ENCODE measurements at places on chromosomes 16 and 17.

GRCh38 chr17:77863814-77864161 lies 94.7 kb upstream of the TNRC6C start:
- peak; percentile 54 for DNase-seq

- no peak for DNase-seq
Measured at GRCh38 chr17:8887301-8887700, 19.8 kb upstream of the PIK3R6 start.

DNA sequence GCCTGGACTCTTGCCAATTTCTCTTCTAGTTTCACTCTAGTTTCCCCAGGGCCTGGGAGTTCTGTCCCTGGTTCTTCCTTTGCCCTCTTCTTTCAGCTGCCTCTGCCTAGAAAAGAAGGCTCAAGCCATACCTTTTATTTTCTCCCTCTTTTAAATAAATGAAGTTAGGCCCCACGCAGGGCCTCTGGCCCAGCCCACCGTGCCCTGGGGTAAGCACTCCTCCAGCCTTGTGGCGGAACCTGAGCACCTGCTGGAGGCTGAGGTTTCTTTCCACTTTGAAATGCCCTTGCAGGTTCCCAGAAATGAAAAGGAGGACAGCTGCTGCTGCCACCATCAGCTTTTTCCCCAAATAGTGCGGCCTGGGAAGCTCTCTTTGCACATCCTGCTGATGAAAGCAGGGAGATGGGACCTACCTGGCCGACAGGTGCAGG lies 139.4 kb downstream of the CCDC182 start:
- no peak for DNase-seq

DNA sequence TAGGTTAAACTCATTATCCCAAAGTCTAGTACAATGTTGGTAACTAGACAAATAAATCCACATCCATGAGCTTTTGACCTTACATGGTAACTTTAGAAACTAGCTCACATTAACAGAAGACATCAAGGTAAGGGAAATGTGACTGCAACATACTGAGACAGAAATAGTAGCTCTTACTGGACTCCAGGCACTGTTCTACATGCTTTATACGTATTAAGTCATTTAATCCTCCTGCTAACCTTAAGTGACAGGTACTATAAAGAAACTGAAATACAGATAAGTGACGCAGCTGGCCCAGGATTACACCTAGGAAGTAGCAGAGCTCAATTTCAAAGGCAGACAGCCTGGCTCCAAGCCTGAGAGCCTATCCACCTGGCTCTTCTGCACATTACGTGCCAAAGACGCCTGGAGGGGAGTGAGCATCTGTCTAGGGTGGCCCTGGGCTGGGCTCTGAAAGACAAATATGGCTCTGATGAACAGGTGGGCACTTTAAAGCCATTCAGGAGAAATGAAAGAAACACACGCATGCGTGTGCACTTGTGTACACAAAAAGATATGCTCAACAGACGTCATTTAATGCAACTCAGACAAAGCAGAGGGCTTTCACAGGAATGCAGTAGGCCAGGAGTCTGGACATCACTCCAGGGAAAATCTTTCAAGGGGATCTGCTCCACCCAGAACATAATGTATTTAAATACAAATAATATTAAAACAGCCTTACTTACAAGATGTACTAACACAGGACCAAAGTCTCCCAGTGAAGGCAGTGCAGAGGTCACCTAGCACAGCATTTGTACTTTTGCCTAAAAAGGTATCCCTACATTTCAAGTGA lies 4.4 kb downstream of the ZC3H7A start:
- DNase-seq: no peak

- no peak for DNase-seq
Measured at GRCh38 chr17:16425698-16426659, 10.6 kb downstream of the TRPV2 start.

DNA sequence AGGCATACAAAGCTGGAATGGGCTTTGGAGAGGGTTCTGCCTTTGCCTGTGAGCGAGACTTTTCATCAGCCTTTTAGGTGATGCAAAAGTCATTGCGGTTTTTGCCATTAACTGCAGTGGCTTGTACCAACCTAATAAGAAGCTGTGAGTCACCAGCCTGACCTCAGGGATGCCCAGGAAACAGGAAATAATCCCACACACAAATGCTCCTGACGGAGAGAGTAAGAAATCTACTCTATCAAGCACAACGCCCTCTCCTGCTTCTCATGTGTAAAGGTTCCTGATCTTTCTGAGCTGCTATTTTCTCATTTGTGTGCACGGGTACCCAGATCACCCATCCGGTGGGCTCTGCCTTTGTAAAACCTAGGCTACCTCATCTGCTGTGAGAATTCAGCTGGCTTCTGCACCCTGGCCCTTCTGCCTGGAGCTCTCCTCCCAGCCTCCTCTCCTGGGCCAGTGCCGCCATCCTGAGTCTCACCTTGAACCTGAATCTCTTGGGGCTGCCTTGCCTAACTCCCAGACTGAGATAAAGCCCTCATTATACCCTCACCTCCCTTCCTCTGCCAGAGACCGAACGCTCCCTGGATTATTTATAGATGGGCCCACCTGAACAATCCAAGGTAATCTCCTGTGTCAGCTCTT lies 299.7 kb downstream of the C16orf95 start:
- DNase-seq: no peak

GRCh38 chr17:62781831-62782251 lies 26.3 kb downstream of the MARCHF10 start:
- no peak for DNase-seq

DNA sequence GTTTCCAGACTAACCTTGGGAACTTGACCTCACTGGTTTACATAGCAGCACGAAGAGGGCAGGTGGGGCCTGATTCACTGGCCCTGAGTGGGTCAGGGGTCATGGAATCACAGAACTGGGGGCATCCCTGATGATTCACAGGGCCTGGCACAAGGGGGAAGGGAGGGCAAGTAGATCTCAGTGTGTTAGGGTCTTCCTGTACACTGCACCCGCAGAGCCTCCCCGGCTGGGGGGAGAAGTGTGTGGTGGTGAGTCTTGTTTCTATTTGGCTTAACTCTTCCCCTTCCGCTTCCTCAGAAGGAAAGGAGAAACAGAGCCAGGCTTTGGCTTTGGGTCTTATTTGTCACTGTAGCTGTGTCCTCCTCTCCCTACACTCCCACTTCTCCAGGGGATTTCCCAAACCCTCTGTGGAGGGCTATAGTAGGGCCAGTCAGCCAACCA lies 3.7 kb downstream of the STARD3 start:
- DNase-seq: no peak

DNA sequence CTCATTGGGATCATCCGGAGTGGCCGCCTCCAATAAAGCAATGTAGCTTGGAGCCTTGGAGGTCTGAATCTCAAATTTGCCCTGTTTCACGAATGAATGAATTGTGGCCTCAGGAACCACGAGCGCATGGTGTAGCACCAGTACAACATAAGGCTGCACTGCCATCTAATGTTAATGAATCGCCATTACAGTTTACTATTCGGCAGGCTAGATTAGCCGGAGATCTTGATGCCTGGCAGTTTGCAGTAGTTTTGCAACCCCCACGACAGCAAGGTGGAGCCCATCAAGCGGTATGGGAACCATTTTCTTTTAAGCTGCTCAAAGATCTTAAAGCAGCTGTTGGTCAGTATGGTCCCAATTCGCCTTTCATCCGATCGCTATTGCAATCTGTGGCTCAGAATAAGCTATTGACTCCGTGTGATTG lies 18.8 kb downstream of the ALOX15B start:
- DNase-seq: peak; percentile 83

GRCh38 chr17:42276609-42277341 lies 584 bp upstream of the STAT5B start:
- DNase-seq: peak; percentile 46

DNA sequence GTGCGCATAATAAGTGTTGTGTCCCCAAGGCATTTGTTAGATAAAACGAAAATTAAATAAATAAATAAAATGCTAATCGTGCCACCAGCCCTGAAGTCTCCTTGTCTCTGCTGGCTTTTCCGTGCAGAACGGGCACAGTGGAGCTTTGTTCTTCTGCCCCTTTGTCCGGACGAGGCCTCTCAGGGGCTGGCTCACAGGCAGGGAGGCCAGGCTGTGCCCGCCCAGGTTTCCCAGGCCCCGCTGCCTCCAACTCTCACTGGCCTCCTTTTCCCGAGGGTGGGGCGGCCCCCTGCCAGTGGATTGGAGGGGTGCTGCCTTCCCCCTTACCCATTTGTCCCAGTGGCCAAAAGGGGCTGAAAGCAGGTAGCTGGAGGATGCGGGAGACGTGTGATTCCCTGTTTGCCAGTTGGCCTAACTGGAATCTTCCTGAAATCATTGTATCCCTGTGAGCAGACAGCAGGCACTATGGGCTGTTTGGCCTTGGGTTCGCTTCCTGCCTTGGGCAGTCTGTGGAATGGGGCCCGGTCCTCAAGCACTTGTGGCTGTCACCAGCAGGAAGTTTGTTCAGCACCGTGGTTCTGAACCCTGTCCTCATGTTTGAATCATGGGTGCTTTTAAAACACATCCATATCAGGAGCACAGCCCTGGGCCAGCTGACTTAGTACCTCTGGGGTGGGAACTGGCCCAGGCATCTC lies 64.4 kb downstream of the KSR1 start:
- DNase-seq: no peak

DNA sequence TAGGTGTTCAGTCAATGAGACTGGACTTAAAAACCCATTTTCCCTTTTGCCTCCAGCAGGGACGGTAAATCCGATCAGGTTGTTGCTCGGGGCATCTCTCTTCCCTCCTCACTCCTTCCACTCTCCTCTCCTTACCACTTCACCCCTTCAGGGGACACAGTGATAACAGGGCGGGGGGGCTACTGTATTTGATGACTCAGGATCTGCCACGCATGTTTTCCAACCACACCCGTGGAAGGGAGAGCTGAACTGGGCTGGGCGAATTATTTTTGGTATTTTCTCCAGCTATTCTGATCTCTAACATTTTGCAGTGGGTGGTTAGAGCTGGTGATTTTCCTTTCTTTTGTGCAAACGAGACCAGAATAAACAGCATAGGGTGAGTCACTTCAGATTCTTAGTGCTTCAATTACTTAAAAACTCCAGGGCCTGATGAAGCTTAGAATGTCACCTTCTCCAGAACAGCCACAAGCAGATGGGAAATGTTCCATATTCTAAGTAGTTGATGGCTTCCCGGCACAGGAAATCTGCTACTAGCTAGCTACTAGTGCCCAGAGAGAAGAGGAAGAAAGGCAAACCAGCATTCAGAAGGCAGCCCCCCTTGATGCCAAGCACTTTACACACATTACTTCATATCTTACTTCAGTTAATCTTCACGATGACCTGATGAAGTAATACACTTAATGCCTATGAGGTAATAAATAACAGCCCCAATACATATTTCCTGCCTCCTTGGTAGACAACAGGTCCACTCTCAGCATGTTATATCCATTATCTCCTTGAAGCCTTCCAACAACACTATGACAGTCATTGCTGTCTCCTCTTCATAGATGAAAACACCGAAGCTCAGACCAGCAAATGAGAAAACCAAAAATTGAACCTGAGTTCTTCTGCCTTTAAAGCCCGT lies 74.1 kb downstream of the ASIC2 start:
- DNase-seq: no peak

- DNase-seq: peak; percentile 88
Measured at GRCh38 chr16:4288148-4288921, 15.5 kb upstream of the TFAP4 start.

GRCh38 chr17:65588181-65588808 lies 26.8 kb upstream of the AXIN2 start:
- no peak for DNase-seq

- no peak for DNase-seq
Measured at GRCh38 chr17:40316571-40317344, 7.8 kb downstream of the RARA start.

GRCh38 chr16:4803401-4803844 lies 990 bp upstream of the ROGDI start:
- no peak for DNase-seq

DNA sequence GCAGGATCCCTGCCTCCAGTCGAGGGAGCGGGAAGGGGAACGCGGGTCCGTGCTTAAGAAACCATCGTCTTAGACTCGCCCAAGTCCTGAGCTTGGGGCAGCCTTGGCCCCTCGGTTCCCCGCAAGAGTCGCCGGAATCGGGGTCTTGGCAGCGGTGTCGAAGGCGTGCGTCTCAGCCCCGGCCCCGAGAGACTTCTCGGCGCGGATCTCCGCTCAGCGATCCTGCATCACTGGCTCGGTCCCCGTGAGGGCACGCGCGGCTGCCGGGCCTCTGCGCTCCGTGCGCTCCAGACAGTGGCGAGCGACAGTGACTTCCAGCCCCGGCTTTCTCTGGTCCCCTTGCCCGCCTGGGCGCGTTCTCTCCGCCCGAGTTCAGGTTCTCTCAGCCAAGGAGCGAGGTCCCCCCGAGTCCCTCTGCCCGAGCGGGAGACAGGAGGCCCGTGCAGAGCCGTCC lies 380 bp downstream of the HS3ST3A1 start:
- peak; percentile 23 for DNase-seq

- DNase-seq: no peak
Measured at GRCh38 chr17:74956093-74956492, 16.5 kb downstream of the HID1 start.

DNA sequence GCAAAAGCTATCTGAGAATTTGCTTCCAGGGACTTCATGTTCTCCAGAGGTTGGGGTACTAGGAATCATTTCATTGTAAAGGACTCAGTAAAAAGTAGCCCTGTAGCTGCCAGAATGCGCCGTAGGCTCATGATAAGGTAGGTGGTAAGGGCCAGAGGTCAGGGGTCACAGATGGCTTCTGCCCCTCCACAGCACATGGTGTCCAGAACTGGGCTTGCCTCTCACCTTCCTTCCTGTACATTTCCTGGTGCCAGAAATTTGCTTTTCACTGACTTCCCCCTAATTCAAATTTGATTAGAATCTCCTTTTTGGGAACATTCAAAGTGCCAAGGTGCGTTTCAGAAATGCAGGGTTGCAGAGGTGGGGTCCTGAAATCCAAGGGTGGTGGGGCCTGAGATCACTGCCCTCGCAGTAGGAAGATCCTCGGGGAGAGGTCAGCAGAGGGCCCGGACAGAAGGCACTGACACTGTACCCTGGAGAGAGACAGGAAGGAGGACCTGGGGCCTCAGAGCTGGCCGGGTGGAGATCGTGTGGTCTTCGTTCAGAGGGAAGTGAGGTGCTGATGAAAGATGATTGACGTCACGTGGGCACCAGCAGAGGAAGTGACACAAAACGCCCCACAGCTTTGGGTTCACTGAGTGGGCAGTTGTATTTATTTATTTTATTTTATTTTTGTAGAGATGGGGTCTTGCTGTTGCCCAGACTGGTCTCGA lies 25.5 kb upstream of the METRNL start:
- DNase-seq: no peak

DNA sequence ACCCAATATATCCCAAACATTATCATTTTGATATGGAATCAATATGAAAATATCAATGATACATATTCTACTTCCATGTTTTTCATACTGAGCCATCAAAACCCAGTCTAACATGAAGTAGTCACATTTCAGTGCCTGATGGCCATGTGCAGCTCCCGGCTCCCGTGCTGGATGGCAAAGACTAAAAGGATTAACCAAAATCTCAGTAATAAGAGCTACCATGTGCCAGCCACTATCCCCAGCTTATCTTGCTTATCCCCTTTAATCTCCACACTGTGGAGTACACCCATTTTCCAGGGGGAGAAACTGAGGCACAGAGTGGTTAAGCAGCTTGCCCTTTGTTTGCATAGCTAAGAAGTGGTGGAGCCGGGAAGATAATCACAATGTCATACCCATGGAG lies 9.2 kb downstream of the CD300LG start:
- no peak for DNase-seq

GRCh38 chr17:45371414-45372324 lies 54.8 kb upstream of the MAP3K14 start:
- no peak for DNase-seq
